ENCODE measurements at places on chromosomes 2 and 18.

DNA sequence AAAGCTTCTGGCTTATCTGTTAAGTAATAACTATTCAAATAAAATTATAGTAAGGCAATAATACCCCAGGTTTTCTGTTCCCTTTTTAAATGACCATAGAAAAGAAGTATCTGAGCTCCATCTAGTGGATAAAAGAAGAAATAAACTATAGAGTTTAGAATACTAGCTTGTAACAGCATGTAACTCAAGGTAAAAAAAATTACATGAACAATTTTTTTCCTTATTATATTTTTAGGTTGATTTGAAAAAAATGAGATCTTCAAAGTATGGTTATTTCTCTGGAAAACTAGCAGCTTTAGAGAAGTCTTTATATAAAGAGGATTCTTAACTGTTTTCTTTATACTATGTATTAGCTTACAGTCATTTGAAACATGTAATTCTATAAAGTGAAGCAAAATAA, 58.1 kb downstream of the NCKAP1 start:
- no peak for DNase-seq

GRCh38 chr2:180124273-180125139, 117.4 kb upstream of the CWC22 start:
- DNase-seq: peak; percentile 28

GRCh38 chr18:2840521-2840920, 6.3 kb upstream of the EMILIN2 start:
- DNase-seq: no peak

GRCh38 chr2:200177971-200178911, 128.3 kb upstream of the SPATS2L start:
- DNase-seq: no peak

DNA sequence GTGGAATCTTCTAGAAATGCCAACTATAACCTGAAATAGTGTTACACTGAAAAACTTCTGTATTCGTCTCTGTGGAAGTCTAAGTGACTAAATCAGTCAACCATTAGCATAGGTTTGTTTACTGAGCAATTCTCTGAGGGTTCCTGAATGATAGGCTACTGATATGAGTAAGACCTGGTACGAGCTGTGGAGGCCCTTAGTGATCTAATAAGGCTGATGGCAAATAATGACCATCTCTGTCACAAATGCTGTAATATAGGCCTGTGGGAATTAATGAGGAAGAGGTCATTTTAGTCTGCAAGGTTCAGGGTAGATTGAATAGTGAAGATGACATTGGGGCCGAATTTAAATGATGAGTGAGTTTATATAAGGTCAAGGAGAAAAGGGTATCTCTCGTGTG, 82.5 kb downstream of the MGAT5 start:
- DNase-seq: no peak

DNA sequence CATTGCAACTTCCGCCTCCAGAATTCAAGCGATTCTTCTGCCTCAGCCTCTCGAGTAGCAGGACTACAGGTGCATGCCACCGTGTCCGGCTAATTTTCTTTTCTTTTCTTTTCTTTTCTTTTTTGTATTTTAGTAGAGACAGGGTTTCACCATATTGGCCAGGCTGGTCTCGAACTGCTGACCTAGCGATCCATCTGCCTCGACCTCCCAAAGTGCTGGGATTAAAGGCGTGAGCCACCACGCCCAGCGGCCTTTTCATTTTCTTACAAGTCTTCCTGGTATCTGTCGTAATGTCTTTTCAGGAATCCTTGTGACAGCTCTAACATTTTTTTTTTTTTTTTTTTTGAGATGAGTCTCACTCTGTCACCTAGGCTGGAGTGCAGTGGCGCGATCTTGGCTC, 66.4 kb upstream of the EDAR start:
- DNase-seq: no peak

DNA sequence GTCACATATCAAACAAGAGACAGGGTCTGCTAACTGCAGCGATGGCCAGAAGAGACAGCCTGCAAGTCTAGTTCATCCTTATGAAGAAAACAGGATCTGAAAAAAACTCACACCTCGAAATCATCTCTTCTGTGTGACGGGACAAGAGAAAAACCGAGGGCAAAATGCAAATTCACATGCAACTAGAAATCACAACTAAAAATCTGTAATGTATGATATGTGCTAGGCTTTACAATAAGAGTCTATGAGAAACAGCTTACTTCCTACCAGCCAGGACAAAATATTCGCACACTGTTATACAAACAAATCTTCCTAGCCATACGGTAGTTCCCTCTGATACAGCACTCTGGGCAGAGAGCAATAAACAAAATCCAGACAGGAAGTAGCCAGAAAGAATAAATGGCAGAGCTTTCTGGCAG, 48.8 kb downstream of the ANKRD44 start:
- no peak for DNase-seq

DNA sequence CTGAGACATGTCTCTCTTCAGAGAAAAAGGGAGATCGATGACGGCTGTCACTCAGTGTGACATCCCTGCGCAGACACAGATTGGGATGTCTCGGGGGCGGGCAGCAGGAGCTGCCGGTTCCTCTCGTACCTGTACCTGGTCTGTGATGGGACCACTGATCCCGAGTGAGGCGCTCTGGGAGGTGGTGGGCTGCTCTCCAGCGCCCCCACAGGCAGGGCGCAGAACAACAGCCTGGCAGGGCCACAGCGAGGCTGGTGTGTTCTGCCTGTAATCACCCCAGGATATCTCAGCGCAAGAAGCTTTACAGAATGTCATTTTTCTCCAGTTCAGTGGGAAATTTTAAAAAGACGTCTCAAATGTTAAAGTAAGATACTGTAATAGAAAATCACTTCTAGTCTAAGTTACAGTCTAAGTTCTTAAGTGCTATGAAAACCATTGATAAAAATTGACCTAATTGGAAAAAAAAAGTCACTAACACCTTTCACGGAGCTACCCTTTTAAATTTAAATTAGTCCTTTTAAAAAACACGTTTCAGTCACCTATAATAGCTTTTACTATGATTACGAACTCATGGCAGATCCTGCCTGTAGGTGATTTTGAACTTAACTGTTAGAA, 189.8 kb downstream of the SNTG2 start:
- peak; percentile 86 for DNase-seq

GRCh38 chr2:153416071-153416470, 62.5 kb downstream of the RPRM start:
- no peak for DNase-seq

GRCh38 chr2:43448011-43448821, 147.6 kb downstream of the THADA start:
- DNase-seq: no peak

GRCh38 chr2:101893681-101894381, 97.9 kb upstream of the IL1R2 start:
- peak; percentile 81 for DNase-seq

DNA sequence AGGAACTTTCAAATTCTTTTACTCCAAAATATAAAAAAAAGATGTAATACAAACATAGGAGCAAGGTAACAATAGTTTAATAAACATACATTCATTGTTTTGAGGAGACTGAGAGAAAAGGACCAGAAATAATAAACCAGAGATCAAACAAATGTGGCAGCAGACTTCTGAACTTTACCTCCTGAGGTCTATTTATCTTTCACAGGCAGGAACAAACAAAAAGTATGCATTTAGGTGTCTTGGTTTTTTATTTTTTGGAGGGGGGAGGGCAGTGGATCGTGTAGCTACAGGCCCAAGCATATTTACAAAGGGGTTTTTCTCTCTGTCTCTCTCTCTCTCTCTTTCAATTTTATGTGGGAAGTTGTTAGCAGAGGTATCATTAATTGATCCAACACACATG, 5.6 kb downstream of the PPP4R1 start:
- DNase-seq: no peak

DNA sequence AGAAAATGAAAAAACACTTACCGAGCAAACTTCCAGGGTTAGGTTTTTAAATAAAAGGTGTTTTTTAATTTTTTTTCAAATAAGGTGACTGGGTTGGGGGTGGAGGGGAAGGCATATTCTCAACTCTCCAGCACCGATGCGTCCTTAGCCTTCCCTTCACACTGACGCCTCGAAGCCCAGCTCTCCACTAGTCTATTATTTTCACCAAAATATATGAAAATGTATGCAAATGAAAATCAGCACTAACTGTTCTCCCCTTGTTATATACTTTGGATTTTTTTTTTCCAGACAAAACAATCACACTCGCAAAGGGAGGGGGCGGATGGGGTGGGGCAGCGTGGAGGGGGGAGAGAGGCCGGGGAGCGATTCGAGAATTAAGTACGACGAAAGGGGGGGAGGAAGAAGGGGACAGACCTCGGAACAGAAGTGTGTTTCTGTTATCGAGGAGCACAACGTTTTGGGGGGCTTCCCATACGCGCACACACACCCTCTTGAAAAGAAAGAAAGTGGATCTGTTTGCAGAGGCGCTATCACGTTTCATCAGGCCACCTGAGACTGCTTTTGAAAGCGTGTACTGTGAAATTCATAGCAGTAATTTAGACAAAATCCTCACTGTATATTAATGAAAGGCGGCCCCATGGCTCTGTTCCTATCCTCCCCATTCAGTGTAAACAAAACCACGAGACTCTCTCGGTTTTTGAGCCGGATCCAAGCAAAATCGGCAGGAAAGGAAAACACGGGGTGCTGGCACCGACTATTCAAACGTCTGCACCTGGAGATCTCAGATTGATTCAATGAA, 2.4 kb upstream of the POU3F3 start:
- DNase-seq: no peak

DNA sequence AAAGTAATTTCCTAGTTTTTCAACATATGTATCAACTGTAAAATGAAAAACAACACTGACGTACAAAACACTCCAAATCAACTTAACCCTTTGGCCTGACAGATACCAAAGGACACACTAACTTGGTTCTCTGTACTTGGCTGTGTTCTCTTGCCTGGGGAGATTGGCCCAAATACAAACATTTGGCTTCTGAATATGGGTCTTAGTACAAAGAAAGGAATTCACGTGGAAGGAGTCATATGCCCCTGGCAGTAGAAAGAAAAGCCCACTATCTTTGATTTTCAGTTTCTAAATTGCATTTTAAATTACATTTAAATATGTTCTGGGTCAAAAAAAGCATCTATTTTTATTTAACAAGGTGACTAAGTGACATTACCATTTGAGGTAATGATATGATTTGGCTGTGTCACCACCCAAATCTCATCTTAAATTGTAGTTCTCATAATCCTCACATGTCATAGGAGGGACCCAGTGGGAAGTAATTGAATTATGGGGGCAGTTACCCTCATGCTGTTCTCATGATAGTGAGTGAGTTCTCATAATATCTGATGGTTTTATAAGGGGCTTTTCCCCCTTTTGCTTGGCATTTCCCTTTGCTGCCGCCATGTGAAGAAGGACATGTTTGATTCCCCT, 153.6 kb upstream of the CCDC195 start:
- no peak for DNase-seq

- no peak for DNase-seq
Observed at GRCh38 chr2:120014226-120014980, 1.5 kb downstream of the EPB41L5 start.

GRCh38 chr2:223270548-223270947, 218.6 kb downstream of the KCNE4 start:
- no peak for DNase-seq

- DNase-seq: peak; percentile 46
Observed at GRCh38 chr2:109396202-109397180, 217.3 kb downstream of the SEPTIN10 start.

DNA sequence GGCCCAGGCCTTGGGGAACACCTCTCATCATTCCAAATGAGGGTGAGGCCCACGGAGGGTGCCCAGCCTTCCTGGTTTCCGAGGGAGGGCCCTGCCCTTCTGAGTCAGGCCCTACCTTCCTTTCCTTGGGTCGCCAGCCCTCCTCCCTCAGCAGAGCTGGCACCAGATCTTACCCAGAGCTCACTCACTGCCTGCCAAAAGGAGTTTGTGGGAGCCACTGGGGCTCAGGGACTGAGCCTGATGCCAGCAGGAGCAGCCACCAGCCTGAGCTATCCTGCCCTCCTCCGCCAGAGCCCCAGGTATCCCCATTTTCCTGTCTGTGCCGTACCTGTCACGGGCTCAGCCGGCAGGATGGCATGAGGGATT, 64.1 kb downstream of the NRP2 start:
- no peak for DNase-seq

DNA sequence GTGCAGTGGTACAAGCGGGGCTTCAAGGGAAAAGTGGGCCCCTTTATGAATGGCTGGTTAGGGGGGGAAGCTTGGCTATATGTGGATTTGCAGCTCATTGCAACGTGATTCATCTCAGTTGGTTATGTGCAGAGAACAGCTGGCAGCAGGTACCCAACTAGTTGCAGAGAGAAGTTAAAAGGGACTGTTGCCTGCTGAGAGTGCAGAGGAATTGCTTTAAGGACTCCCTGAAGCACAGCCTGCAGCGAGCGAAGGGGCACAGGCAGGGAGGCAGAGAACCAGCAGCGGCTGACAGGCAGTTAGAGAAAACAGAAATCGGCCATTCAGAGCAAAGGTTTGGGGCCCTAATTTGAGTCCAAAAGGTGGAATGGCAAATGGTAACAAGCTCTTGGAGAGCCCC, 278.2 kb upstream of the LYPD1 start:
- DNase-seq: no peak

GRCh38 chr2:111919794-111920608, 21.6 kb downstream of the MERTK start:
- DNase-seq: no peak

DNA sequence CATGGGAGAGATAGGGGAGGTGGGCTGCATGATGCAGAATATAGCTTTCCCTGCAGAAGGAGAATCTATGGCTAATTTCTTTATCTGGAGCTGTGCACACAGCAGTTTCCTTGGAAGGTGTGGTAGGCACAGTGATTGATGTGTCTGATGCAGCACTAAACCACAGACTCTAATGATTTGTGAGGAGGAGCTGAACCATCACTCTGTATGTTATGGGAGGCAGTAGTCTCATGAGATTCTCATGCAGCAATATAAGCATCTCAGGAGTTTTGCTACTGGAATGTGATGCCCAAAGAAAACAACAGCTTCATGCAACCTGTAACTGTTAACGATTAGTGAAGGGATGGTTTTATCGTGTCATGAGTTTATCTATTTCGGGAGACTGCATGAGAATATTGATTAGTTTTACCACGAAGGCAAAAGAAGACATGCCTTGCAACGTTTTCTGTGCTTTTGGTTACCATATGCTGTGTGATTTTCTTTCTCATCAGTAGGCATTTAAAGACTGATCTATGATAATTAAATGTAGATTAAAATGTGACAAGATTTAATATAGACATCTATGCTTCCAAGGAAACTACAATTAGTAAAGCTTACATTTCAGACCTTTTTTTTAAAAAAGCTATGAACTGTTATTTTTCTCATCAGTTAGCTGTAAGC, 286.8 kb downstream of the ARL6IP6 start:
- no peak for DNase-seq

DNA sequence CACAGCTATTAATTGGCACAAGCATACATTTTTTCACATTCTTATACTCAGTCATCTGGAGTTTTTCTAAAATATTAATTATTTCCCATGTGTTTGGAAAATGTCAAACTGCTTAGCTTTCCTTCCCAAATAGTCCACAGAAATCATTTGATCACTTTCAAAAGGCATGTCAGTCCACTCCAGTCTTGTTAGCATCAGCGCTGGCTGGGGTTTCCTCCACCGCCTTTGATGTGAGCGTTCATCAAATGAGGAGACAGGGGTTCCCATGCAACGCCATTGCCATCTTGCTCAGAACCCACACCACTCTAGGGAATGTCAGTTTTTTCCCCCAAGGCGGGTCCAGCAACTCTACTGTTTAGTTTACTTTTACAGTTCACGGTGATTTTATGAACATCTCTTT, 13.1 kb upstream of the RAX start:
- no peak for DNase-seq
